ENCODE measurements at places on chromosomes 6 and 20. TPM values are rescaled to one million over a fixed set of nuclear protein-coding genes. Genes with fewer than 3 reads are reported as not detected.

The SCUBE3 gene
- total RNA-seq: 21.7 TPM

The LYRM2 gene
- 54.3 TPM for total RNA-seq

The DEFB124 gene
- total RNA-seq: not detected

The OOEP gene
- total RNA-seq: not detected

The HTR1B gene
- total RNA-seq: 2.1 TPM

The POPDC3 gene
- total RNA-seq: 2.0 TPM

The SLC16A10 gene
- total RNA-seq: 8.5 TPM

The THEMIS gene
- not detected for total RNA-seq

The NNAT gene
- total RNA-seq: 318 TPM

DNA sequence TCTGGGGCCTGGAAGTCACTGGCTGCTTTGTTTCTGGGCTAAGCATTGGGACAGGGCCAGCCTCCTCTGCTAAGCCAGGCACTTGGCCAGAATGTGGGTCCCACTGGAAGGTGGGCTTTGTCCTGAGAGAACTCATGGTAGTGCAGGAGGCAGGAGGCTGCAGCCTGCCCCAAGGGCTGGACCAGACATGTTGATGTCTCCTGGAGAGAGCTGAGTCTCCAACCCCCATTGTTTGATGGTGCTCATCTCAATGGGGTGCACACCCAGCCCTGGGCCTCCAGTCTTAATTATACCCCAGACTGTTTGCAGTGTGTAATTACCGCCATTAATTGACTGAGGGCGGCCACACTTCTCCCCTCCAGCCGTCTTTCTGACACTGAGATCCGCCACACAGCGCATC lies 220.5 kb upstream of the PMEPA1 start:
- ATAC-seq: peak; percentile 80

- no peak for ATAC-seq
Observed at GRCh38 chr6:81806793-81807565, 54.5 kb upstream of the TENT5A start.

- ATAC-seq: no peak
Observed at GRCh38 chr6:626236-626635, 30.7 kb downstream of the HUS1B start.

DNA sequence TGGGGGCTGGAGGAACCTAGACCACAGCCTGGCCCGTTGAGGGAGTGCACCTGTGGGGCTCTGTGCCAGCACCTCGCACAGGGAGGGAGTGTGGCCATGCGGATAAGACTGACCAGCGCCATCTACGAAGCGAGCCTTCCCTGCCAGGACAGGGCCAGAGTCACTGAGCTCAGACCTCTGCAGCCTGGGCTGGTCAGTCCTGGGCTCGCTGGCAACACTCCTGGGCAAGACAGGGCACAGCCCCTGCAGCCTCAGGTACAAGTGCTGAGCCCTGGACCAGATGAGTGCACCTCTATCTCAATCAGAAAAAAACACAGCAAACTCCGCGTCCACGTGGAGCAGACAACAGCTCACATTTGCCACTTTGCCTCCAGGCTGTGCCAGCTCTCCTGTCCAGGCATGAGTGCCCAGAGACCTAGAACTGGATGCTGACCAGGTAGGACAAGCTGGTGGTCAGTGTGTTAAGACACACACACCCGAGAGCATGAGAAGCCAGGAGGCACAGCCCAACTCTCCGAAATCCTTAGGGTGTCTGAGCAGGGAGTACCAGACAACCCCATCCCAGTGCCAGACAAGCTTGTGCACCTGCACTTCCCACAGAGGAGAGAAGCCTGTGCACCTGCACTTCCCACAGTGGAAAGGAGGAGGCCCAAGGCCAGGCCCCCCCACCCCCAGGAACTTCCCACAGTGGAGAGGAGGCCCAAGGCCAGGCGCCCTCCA lies 4.9 kb downstream of the ARFRP1 start:
- ATAC-seq: no peak

DNA sequence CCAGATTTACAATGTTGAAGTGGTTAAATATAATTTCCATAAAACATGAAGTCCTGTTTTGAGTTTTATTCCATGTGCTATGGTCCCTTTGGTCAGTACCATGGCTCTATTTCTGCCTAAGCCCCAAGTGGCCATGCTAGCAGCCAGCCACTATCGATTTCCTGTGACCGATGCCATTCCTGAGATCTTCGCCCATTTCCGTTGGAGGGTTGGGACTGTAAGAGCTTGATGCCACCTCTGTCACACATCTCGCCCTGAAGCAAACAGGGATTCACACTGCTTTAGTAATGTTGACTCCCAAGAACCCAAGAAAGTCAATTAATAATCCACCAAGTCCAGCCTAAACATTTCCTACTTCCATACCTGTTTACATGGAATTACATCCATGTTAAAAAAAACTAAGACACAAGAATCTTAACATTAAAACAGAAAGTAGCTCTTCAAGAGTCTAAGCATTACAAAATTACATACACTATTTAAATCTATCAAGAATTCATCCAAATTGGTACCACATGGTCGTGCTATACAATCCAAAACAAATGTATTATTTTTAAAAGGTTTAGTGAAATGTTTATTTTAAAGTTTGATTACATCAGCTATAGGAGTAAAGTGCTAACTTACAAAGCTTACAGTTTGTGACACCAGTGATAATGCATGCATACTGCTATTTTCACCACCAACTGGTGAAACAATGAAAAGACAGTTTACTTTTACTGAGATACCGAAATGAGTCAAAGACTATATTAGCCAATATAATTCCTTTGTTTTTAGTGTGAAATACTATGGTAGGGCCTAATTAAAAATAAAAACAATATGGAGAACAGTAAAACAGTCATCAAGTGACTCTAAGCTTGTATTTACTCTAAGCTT lies 2.5 kb downstream of the RBM39 start:
- no peak for ATAC-seq

DNA sequence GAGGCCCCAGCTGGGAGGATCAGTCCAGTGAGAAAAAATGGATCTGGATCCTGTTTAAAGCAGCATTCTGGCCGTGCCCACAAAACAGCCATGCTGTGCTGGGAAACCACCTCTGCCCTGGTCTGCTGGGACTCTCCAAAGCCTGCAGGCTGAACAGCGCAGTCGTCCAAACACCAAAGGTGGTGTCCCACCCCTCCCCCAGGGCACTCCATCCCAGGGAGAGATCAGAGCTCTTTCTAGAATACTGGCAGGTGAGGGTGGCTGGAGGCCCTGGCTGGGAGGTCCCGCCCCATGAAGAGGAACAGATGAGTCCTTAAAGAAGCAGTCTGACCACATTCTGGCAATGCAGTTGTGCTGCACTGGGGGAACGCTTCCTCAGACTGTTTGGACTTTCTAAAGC lies 84.6 kb downstream of the MRAP2 start:
- peak; percentile 65 for ATAC-seq

GRCh38 chr6:145621776-145622175 lies 113.5 kb downstream of the EPM2A start:
- no peak for ATAC-seq

GRCh38 chr20:10430000-10430466 lies 4.0 kb downstream of the MKKS start:
- ATAC-seq: no peak

DNA sequence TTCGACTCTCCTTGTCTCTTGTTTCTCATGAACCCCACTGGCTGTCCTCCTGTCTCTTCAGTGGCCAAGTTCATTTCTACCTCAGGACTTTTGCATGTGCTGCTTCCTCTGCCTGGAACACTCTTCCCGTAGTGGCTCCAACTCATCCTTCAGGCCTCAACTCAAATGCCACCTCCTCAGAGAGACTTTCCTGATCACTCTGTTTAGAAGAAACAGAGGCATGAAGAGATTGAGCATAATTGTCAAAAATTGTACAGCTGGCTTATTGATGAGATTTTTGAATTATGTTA lies 17.5 kb upstream of the SLC9A8 start:
- no peak for ATAC-seq

GRCh38 chr6:36358226-36358915 lies 21.7 kb upstream of the BNIP5 start:
- peak; percentile 36 for ATAC-seq

- ATAC-seq: peak; percentile 17
Observed at GRCh38 chr6:17583811-17584210, 16.3 kb upstream of the FAM8A1 start.

GRCh38 chr6:9540534-9541126 lies 874.2 kb downstream of the TFAP2A start:
- peak; percentile 48 for ATAC-seq

DNA sequence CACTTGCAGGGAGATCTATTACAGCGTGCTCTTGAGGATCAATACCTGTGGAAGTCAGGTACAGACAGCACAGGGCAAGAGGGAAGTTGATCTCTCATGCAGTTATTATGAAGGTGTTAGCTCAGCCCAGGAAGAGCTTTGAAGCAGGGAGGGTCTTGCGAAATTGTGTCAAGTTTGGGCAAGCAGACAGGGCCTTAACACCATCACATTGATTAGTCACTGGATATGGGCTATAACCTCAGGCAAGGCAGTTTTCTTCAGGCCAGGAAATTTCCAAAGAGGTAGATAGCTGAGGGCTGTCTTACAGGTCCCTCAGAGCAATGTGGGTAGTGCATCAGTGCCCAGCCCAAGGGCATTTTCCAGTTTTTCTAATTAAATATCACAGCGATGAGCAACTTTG lies 643.8 kb downstream of the DHX35 start:
- ATAC-seq: no peak

DNA sequence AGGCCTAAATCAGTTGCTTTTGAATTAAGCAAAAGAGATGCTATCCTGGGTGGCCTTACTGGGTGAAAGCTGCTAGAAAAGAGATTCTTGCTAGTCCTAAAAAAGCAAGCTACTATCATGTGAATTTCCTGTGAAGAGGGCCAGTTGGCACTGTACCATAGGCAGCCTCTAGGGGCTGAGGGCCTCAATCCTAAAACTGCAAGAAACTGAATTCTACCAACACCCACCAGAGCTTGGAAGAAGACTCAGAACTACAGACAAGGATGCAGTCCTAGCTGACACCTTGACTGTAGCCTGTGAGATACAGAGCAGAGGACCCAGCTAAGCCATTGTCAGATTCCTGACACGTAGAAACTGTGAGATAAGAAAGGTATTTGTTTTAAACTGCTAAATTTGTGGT lies 24.5 kb downstream of the CLIC5 start:
- no peak for ATAC-seq

GRCh38 chr6:144156338-144156737 lies 6.0 kb downstream of the STX11 start:
- ATAC-seq: no peak

GRCh38 chr6:16789329-16790038 lies 28.2 kb upstream of the ATXN1 start:
- no peak for ATAC-seq

- no peak for ATAC-seq
Observed at GRCh38 chr6:147779624-147780023, 271.1 kb downstream of the SAMD5 start.

GRCh38 chr6:54698974-54699373 lies 147.6 kb upstream of the FAM83B start:
- no peak for ATAC-seq

DNA sequence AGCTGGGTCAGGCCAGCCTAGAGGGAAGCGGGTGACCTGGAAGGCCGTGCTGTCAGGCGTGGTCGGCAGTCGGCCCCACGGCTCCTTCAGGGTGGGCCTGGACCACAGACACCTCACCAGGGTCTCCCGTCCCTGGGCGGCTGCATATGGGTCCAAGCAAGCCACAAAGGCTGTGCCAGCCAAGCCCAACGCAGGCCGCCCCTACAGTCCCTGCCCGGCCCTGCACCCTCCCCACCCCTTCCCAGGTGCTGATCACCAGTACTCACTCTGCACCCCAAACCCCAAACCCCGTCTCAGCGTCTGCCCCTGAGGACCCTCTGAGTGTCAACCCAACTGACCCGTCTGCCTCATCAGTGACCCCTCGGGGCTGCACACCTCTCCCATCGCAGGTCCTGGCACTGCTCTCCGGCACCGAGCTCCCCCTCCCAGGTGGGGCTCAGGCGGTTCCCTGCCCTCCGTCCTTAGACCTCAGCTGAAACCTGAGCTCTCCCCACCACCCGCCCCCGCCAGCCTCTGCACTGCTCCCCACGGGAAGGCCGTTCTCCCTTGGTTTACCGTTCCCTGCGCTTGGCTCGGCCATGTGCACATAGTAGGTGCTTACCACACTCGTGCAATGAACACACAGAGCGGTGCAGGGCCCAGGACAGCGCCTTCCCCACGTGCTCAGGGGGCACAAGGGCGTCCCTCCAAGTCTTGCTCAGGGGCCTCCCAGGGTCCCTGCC lies 1.5 kb upstream of the PPDPF start:
- no peak for ATAC-seq

- ATAC-seq: no peak
Observed at GRCh38 chr6:40307712-40308111, 279.5 kb downstream of the LRFN2 start.

- no peak for ATAC-seq
Observed at GRCh38 chr6:149337320-149337719, 19.8 kb downstream of the TAB2 start.

GRCh38 chr20:14491436-14491835 lies 154.0 kb upstream of the FLRT3 start:
- ATAC-seq: no peak

- ATAC-seq: peak; percentile 57
Observed at GRCh38 chr6:98639089-98639635, 195.2 kb upstream of the POU3F2 start.

GRCh38 chr6:44606504-44606903 lies 219.0 kb downstream of the CDC5L start:
- peak; percentile 81 for ATAC-seq

- ATAC-seq: peak; percentile 49
Observed at GRCh38 chr6:149925253-149925973, 2.5 kb upstream of the RAET1G start.

- no peak for ATAC-seq
Observed at GRCh38 chr6:13044896-13045295, 283.4 kb downstream of the TBC1D7 start.

Data from motor neuron (in vitro differentiated cells).